SHP77 (cell line): ENCODE measurements at places on chromosomes 7 and 10.

DNA sequence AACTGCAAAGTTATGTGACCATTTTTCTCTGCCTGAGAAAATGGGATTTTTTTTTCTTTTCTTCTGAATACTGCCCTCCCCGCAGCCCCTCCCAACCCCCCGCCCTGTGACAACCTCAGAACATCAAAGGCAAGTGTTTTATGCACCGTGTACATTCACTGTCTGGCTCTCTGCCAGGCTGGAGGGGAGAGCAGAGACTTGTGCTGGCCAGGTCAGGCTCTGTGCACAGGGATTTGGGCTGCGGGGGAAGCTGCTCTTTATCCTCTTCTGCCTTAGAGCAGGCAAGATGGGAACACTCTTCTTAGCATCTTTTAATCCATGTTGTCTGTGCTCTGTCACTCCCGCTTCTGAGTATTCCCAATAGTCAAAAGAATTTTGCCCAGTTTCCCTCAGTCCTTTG is 195.1 kb downstream of the CCSER2 start:
- peak; percentile 55 for DNase-seq

GRCh38 chr7:33893377-33893776 is 12.0 kb upstream of the BMPER start:
- peak; percentile 47 for DNase-seq

- no peak for DNase-seq
These were observed 7.1 kb downstream of the CAMK2B start for GRCh38 chr7:44318332-44318731.

GRCh38 chr10:45592432-45592831 is 80.1 kb downstream of the ZFAND4 start:
- DNase-seq, result no peak

DNA sequence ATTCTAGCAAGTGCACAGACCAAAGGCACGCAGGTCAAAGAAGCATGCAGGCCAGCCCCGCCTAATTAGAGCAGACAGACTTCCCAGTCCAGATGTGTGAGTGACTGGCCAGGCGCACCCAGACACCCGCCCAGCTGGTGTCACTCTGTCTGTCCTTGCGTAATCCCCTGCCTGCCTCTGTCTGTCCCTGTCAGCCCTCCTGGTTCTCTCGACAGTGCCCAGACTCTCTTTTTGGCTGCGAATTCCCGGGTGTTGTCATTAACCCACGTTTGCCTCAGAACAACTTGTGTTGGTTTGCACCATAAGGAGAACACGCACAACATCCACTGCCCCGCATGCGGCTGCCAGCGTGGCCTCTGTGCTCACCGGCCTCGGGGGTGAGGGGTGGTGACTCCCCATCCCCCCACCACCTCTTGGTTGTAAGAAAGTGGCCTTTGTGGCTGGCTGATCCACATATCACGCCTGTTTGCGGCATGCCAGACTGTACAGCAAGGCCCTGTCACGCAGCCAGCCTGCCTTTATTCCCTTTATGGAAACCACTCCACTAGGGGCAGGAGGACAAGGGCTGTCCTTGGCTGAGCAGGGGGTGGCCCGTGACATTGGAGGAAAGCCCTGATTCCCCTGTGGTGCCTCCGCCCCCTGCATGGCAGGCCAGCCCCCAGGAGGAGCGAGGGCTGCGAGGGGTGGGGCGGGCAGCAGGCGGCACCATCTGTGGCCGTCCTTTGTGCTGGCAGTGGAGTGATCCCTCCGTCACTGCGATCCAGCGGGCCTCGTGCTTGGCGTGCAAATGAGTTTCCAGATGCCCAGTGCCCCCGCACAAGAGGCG is 72.8 kb upstream of the PPIF start:
- DNase-seq, result no peak

DNA sequence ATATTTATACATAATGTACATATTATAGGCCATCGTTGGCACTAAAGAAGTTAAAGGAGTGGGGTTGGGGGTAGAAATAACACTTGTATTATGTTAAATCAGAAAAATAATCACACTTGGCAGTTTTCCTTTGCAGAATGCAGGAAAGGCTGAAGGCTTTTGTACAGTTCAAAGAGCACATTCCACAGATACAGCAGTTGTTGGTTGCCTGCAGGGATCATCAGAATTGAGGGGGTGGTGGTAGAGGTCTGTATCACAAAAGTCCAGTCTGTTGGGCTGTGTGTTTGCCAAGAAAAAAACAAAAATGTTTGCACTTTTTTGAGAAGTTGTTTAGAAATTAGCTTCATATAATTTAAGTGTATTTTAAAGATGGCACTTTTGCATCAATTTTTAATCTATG is 231.8 kb upstream of the FOXP2 start:
- no peak for DNase-seq

DNA sequence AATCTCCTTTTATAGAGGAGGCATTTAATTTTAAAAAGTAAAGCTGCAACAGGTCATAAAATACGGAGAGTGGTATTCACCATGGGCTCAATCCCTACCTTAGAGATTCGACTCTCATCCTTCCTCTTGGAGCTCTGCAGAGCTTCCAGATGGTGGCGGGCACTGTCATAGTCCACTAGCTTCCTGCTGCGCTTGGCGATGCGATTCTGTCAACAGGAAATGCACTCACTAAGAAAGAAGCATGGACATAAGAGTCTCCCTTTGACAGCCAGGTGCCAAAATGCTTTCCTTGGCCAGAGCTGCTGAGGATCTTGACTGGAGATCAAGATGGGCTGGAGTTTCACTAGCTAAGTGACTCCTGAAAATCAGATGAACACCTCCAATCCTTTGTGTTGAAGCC is 154.4 kb downstream of the AMPH start:
- no peak for DNase-seq

DNA sequence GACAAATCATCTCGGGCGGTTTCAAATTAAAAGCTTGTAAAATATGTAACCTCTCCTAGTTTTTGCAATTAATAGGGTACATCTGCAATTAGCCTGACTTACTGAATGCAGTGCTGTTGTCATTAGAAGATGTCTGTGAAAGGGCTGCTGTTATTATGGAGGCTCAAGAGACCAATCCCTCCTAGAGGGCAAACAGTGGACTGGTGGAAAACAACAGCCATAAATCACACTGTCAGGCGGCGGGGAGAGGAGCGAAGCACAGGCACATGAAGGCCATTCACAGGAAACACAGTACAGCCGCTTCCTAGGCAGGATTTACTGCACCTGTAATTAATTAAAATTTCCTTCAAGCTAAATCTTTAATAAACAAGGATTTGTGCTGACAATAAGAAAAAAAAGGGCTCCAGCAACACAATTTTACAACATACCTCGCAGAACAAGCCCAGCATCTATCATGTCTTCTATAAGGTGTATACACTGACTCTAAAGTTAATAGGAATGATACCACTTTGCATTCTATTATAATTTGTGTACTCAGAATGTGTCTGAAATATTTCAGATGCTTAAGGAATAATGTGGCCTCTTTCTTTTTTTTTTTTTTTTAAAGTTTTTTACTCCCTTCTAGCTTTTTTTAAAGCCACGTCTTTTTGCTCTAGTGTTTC is 50.7 kb downstream of the ERCC6 start:
- peak; percentile 15 for DNase-seq

DNA sequence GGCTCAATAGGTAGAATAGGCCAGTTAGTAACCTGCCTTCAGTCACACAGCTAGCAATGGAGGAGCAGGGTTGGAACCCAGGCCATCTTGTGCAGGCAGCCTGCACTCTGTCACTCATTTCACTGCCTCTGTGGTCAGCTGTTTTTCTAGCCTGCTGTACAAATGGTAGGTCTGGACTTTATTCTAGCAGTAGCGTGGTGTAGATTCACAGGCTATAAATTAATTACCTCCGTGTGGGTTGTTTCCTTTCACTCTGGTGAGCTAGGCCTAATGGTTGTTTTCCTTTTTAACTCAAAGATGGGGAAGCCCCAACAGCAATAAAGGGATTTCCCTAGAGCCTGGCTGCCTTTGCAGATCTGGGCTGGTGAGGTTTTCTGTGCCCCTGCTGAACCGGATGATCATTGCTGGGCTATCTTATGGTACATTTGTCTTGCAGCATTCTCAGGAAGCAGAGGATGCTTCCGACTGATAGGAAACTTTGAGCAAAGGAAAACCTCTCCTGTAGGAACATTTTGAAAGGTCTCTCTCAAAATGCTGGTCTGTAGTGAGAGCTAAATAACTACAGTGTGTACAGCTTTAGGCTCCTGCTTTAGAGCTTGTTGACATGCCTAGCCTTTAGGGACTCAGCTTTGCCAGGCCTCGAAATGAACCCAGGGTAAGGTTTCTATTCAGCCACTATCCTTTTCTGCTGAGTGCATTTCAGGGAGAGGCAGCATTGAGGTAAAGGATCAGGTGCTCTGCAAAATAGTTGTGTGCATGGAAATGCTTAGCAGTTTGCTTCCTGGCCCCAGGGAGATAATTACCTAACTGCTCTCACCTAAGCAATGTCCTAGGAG is 157.4 kb downstream of the ST7 start:
- no peak for DNase-seq

DNA sequence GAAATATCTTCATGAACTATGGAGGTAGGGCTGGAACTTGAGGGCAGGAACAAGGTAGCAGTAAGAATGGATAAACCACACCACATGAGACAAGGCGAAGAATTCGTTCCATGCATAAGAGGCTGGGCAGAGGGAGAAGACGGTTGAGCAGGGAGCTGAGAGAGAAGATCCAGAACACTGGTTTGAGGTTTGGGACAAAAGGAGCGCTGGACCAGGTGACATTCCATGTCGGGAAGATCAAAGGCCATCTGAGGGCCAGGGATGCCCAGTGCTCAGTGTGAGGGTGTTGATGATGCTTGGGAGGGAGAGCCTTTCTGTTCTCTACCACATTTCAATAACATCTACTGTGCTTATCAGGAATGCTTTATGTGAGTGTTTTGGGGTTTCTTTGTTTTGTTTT is 52.8 kb downstream of the WIPF3 start:
- no peak for DNase-seq

DNA sequence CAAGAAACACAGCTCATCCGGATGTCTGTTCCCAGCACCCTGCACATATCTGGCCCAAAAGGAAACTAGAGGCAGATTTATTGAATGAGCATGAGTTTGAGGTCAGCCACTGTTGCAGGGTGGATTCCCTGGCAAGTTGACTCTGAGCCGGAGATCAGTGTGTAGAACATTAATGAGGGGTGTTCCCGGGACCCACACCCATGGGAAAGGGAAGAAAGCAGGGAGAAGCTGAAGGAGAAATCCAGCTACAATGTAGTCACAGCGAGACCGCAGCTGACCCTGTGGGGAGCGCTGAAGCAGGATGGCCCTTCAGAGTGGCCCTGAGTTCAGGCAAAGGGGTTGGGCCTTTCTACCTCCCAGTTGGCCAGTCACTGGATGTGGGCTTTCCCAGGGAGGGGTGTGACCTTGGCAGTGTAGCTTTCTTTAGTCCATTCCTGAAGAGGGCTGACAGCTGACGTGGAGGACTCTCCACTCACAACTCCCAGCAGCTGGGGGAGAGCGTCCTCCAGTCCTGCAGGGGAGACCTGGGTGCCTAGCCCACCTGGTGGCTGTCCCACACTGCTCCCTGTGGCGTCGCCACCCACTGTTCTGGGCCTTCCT is 324.2 kb upstream of the ZMIZ1 start:
- no peak for DNase-seq

DNA sequence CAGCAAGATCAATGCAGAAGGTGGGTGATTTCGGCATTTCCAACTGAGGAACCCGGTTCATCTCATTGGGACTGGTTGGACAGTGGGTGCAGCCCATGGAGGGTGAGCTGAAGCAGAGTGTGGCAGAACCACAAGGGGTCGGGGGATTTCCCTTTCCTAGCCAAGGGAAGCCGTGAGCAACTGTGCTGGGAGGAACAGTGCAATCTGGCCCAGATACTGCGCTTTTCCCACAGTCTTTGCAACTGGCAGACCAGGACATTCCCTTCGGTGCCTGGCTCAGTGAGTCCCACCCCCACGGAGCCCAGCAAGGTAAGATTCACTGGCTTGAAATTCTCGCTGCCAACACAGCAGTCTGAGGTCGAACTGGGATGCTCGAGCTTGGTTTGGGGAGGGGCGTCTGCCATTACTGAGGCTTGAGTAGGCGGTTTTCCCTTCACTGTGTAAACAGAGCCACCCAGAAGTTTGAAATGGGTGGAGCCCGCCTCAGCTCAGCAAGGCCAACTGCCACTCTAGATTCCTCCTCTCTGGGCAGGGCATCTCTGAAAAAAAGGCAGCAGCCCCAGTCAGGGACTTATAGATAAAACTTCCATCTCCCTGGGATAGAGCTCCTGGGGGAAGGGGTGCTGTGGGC is 58.6 kb upstream of the SLC26A5 start:
- DNase-seq, result no peak

- DNase-seq, result no peak
These were observed 160.7 kb downstream of the MAD1L1 start for GRCh38 chr7:2072042-2072441.

GRCh38 chr10:36051500-36051991 is 409.4 kb upstream of the FZD8 start:
- DNase-seq, result no peak

- no peak for DNase-seq
These were observed 163.4 kb upstream of the NFE2L3 start for GRCh38 chr7:25988640-25989039.

DNA sequence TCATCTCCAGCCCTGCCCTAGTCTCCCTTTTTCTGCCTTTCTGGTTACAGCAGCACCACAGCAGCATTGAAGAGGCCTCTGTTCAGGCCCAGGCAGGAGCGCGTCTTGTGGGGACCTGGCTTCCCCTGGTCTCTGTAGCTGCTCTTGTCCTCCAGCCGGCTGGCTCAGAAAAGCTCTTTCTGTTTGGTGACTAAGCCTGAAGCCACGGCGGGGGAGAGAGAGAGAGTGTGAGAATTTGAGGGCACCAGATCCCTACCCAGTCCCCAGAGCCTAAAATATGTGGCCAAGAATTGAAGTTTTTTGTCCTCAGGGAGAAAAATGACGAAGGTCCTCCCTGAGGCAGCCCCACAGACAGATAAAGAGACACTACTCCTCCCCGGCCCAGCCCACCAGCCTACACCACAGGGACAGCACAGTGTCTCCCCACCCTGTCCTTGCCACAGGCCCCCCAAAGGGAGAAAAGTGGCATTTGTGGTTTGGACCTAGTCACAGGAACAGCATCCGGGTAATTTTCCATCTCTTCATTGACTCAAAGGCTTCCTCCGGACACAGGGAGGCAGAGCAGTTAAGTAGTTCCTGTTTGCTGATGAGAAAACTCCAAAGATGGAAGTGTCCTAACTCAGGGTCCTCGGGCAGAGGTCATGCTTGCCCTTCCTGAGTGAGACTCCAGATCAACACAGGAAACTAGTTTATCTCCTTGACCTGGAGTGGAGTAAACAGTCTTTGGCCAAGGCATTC is 13.3 kb upstream of the FAM180A start:
- DNase-seq, result no peak

- no peak for DNase-seq
These were observed 89.1 kb downstream of the KIAA1549 start for GRCh38 chr7:138892006-138892630.

- DNase-seq, result no peak
These were observed 414.9 kb downstream of the GLRX3 start for GRCh38 chr10:130550952-130551674.

- no peak for DNase-seq
These were observed 241.9 kb downstream of the PTPRN2 start for GRCh38 chr7:158345731-158346130.

GRCh38 chr10:23196915-23197314 is 4.8 kb downstream of the PTF1A start:
- no peak for DNase-seq

GRCh38 chr10:62794306-62794705 is 10.2 kb upstream of the ADO start:
- DNase-seq, result no peak

GRCh38 chr10:24303522-24304310 is 94.8 kb downstream of the KIAA1217 start:
- no peak for DNase-seq

- no peak for DNase-seq
These were observed 91.6 kb upstream of the COL1A2 start for GRCh38 chr7:94303118-94303517.

- DNase-seq, result peak; percentile 35
These were observed 55.2 kb upstream of the GSDME start for GRCh38 chr7:24812305-24812945.

- DNase-seq, result no peak
These were observed 155.5 kb upstream of the AHR start for GRCh38 chr7:17142831-17143541.
